ENCODE measurements at places on chromosomes 5 and 9. TPM values are rescaled to one million over a fixed set of nuclear protein-coding genes. Genes with fewer than 3 reads are reported as not detected.

The FREM1 gene
- 7.0 TPM for total RNA-seq

The SLC30A5 gene
- 58.1 TPM for total RNA-seq

The ALDH1A1 gene
- 212 TPM for total RNA-seq

The PHAX gene
- 23.2 TPM for total RNA-seq

The OR1J2 gene
- total RNA-seq = not detected

- DNase-seq = peak; percentile 76
These were observed 219.2 kb downstream of the AGTPBP1 start for GRCh38 chr9:85522459-85523092.

DNA sequence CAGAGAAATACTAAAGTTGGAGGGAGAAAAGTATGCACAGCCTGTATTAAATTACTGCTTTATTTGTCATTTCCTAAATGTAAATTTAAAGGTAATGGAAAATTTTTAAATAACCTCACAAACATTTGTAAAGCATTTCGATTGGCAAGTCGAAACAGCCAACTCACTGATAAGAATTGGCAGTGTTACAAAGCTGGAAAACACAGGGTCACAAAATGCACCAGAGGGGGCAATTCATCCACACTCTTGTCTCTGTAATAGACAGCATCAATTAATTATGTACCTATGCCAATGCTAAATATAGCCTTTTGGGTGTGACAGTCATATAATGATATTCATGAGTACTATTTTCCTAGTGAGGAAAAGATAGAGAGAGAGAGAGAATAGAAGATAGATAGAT, 140.6 kb upstream of the PRLR start:
- DNase-seq = no peak

DNA sequence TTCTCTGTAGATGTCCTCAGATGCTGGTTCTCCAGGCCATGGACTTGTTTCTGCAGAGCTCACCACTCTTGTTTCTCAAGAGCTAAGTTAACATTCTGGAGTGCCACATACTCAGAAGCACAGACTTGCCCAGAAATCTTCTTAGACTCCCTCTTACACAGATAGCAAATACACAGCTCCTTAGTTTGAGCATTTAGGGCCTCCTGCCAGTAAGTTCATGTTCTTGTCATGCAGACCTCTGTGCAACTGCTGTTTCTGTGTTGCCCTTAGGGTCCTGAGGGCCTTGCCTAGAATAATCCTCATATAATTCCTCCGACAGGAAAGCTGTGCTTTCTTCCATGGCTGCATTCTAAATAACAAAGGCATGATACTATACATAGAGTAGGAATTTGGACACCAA, 1.3 kb upstream of the PTPDC1 start:
- no peak for DNase-seq

GRCh38 chr5:159746707-159747106, 169.6 kb upstream of the ADRA1B start:
- DNase-seq = no peak

DNA sequence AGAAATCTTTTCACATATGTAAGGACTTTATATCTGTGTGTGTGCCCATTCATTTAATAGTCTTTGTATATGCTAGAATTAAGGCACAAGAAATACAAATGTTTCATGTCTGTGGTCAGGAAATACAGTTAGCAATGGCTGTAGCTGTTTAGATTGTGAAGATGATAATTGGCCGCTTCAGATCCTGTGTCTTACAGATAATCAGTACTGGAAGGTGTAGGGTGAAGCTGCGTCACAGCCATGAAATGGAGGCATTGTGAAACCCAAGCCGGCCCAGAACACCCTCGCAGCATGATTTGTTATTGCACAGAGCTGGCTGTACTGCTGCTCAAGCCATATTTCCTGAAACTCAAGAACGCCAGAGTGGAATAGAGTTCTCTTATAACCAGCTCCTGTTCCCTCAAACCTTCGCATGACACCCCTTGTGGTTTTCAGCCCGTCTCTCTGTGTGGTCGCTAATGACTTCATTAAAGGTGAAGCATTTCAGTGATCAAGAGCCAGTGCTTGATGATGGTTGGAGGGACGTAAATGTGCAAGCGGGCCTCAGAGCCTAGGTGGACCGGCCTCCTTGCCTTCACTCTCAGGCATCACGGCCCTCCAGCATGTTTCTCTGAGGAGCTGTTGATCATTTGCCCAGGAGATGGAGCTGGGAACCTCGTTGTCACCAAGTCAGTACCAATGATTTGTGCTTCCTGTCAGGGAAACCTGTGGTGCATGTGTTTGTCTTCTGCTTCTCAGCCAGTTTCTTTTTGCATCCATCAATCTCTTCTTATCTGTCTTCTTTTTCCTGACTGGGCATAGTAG, 80.1 kb downstream of the F2RL2 start:
- DNase-seq = peak; percentile 69

The TAF11L5 gene
- not detected for total RNA-seq

The FCN1 gene
- 63.0 TPM for total RNA-seq

GRCh38 chr5:95554647-95555548, at the start of the genes ARSK and SKIC3:
ARSK (plus strand) TSS chr5:95555101; CDS start chr5:95555279, 178 bp downstream.
SKIC3 (minus strand) TSS chr5:95554977; CDS start chr5:95547150, 7,827 bp downstream.
- peak; percentile 95 for DNase-seq

DNA sequence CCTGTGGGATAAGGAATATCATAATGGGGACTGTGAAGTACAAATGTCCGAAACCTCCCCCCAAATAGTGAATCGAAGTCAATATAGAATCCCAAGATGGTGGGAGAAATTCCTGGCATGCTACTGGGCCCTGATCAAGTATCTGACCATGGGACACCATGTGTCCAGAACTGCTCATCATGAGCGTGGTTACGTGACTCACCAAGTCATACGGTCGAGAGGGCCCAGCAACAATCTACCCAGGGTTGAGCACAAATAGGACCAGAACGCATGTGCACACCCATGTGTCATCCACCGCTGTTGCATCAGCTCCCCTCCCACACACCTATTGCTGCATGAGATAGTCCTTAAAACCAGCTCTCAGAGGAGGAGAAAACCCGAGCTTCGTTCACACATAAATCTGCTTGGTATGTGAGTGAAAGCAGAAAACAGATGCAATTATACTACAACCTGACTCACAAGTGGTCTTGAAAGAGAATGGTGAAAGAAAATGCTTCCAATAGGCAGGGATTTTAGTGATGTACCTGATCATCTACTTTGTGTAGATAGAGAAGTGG, 353.2 kb downstream of the CWC27 start:
- no peak for DNase-seq

DNA sequence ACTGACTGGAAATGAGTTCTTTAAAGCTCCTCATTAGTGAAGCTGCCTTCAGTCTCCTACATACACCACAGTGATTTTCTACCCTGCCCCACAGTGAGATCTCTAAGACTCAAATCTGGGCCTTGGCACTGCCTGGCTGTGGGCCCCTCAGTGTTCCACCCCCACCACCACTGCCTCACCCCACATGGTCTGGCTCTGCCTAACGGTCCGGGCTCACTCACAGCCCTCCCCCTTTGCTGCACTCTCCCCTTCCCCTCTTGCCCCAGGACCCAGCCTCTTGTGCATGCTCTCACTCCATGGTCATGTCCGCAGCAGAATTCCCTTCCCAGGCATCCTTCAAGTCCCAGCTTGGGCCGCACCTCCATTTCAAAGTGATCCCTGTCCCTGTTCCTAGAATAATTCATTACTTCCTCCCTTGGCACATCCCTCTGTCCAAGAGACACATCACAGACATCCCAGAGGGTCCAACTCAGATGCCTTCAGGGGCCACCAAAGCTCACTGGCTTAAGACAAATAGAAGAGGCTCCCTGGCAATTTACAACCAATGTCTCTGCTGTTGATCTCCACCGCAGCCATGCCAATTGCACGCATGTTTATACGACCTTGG, 56.7 kb downstream of the HRH2 start:
- peak; percentile 13 for DNase-seq

DNA sequence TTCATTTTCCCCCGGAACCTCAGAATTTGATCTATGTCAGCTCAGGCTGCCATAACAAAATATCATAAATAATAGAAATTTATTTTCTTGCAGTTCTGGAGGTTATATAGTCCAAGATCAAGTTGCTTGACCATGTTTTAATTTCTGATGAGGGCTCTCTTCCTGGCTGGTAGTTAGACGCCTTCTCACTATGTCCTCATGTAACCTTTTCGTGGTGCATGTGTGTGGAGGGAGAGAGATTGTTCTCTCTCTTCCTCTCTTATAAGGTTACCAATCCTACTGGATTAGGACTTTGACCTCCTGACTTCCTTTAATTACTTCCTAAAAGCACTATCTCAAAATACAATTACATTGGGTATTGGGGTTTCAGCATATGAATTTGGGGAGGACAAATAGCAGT, 198.6 kb downstream of the SH3GL2 start:
- no peak for DNase-seq

DNA sequence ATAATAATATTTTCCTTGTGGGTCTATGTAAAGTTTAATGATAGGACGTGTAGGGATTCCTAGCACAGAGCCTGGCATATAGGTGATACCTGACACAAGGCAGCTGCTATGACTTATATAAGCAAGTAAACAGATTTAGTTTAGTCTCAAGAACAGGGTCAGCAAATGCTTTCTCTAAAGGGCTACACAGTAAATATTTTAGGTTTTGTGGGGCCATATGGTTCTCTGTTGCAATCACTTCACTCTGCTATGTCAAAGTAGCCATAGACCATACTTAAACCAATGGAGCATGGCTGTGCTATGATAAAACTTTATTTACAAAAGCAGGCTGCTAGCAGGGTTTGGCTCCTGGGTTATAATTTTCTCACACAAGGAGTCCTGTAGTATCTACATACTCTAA, 204.8 kb upstream of the KLF4 start:
- no peak for DNase-seq

The MIGA2 gene
- total RNA-seq = 20.7 TPM

GRCh38 chr9:124412228-124412575, 3.0 kb downstream of the PSMB7 start:
- no peak for DNase-seq

- no peak for DNase-seq
These were observed 290.6 kb upstream of the IRX4 start for GRCh38 chr5:2173151-2173834.

- DNase-seq = peak; percentile 65
These were observed 24.8 kb downstream of the NIPAL4 start for GRCh38 chr5:157484768-157485167.

DNA sequence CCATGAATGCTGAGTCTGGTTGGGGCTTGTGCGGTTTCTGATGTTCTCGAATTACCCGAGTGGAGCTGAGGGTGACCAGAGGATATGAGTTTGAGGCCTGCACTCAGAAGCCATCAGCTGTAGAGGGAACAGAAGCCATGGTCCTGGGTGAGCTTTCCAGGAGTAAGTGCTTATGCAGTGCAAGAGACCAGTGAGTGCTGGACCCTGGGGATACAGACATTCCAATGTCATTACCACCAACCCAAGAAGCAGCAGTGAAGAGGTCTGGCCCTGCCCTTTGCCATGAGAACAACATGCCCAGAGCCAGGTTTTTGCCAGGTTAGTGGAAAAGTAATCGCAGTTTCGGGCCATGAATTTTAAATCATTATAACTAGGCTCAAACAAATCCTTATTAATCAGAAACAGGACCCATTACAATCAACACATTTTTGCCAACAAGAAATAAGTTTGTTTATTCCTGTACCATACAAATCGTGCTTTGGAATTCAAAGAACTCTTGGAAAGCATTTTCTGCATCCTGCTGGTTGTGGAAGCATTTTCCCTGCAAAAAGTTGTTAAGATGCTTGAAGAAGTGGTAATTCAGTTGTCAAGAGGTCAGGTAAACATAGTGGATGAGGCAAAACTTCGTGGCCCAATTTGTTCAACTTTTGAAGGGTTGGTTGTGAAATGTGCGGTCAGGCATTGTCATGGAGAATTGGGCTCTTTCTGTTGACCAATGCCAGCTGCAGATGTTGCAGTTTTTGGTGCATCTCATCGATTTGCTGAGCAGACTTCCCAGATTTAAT, 154.6 kb downstream of the SYK start:
- no peak for DNase-seq

GRCh38 chr9:84374013-84374412, 33.5 kb upstream of the SLC28A3 start:
- no peak for DNase-seq

The PRR16 gene
- total RNA-seq = 3.1 TPM

DNA sequence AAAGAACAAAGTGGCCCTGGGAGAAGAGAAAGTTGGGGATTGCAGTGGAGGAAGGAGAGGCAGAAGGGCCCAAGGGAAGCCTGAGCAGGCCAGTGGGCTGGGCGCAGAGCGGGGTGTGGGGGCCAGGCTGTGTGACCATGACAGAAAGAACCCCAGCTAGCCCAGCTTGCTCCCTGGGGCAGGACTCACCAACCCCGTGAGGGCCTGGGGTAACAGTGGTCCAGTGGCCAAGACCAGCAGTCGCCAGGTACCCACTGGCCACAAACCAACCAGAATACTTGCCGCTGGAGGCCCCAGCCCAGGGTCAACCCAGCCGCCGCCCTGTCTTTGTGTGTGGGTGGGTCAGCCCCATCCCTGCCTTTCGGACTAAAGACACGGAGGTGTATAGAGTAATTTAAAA, 146.5 kb downstream of the CACNA1B start:
- DNase-seq = peak; percentile 48

The LECT2 gene
- not detected for total RNA-seq

GRCh38 chr5:86526811-86527348, 90.9 kb upstream of the COX7C start:
- no peak for DNase-seq

The CER1 gene
- total RNA-seq = not detected

DNA sequence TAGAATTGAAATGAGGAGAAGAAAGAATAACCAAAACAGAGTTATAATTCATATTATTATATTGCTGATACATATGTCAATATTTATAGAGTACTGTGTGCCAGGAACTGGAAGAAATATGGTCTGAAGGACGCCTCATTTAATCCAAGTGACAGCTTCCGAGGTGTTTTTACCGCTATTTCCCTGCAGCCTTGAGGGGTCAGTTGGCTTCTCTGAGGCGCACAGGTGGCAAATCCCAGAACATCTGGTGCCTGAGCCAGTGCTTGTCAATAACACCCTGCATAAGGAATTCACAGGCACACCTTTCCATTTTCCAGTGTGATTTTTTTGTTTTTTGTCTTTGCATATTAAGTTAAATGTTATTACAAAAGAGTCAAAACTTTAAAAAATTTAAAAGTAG, 43.3 kb upstream of the CTSL start:
- DNase-seq = no peak

DNA sequence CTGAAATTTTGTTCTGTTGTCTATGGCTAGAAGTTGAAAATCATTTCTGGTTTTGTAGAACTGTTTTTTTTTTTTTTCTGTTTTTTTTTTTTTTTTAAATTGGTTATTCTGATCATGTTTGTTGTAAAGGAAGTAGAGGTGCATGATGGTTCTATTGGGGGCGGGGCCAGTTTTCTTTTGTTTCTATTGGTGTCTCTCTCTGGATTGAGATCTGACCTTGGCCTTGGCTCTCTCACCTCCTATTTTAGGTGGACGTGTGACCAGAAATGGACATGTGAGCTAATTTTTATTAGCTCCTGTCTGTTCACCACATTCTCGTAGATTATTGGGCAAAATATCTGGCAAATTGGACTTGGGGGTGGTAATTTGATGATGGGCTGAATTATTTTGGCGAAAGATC, 3.2 kb downstream of the ZNF618 start:
- DNase-seq = no peak

The ARHGEF39 gene
- 0.38 TPM for total RNA-seq

DNA sequence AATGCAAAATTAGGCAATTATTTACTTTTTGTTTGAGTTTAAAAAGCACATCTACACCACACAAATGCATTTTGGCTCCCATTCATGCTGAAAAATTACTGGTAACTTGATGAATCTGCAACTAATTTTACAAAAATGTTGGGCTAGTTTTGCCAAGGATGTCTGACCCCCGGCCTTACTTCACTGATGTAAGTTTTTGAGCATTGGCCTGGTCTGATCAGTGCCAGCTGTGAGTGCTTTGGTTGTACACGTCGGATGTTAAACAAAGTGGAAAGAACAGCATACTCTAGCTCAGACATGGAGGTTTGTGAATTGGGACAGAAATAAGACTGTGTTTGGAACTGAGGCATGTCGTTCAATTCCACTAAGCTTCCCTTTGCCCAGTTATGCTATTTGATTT, 1044.2 kb downstream of the TLE4 start:
- no peak for DNase-seq

The IFNB1 gene
- total RNA-seq = not detected
